ENCODE measurements at places on chromosomes 7 and 10.
A peak's percentile ranks its signal among the peaks of the same experiment; 100 is the strongest.

DNA sequence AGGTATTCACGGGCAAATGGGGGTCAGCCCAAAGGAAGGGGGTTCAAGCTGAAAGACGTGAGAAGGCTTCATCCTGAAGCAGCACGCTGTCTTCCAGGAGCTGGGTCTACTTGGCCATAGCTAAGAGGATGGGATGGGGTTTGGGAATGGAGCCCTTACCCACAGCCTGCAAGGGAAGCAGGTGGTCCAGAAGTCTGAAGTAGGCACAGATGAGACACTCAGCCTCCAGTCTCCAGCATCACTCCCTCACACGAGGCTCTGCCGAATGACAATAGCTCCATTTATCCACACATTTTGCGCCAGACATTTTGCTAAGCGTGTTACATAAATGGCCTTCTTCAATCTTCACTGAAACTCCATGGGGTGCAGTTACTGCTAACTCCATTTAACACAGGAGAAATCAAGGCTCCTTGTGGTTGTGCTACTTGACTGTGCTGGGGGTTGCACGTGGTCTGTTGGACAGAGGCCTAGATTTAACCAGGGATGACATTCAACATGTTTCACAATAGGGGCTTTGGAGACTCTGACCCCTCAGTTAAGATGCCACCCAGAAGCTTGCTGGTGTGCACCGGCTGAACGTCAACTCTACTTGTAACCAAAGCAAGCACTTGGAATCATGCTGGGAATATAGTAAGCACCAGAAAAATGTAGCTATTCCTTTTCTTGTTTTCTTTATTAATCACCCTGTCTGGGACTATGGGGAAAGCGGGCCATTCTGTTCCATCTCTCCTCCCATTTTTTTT is 85.3 kb downstream of the FAM241B start:
- DNase-seq = peak; percentile 81

GRCh38 chr10:3887404-3887803 is 102.4 kb upstream of the KLF6 start:
- no peak for DNase-seq

- DNase-seq = no peak
These were observed 116.5 kb upstream of the LRRN3 start for GRCh38 chr7:110974441-110974840.

- no peak for DNase-seq
These were observed 63.3 kb downstream of the AKR1B1 start for GRCh38 chr7:134395604-134396003.

DNA sequence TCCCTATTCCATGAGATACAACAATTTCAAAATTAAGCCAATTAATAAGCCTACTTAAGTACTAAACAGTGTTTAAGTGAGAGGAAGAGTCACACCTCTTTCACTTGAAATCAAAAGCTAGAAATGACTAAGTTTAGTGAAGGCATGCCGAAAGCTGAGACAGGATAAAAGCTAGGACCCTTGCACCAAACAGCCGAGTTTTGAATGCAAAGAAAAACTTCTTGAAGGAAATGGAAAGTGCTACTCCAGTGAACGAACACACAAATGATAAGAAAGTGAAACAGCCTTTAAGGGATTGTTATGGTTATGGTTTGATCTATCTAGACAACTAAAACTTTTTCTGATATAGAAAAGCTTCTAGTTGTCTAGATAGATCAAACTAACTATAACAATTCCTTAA is 135.4 kb upstream of the KMT2E start:
- no peak for DNase-seq

DNA sequence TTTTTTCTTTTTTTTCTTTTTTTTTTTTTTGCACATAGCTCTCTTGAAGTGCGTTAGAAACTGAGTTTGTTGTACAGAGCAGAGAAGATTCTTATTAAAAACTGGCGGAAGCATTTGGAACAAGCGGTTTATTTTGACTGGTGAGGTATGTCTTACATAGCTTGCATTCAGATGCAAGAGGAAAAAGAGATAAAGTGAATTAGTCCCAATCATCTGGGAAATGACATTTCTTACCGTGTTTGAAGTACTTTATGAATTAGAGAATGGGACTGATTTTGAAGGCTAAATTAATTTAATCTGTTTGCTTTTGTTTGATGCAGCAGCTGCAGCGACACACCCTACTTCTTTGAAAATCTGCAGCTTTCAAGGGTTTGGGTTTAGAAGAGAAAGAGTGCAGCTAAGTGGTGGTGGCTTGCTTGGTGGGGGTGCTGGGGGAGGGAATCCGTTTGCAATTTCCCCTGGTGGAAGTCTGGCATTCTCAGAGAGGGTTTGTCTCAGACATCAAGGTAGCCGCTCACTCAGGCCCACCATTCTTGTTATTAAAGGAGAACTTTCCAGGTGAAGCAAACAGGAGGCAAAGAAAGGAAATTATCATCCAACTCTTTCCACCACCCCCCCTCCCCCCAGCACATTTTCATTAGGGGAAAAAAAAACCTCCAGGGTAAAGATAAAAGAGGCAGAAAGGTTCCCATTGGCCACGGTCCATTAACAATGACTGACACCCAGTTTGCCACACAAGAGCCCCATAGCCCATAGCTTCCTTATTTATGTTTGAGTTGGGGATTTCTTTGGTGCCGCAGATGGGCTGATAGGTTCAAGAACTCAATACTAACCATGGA is 231.7 kb downstream of the SKIDA1 start:
- DNase-seq = no peak

DNA sequence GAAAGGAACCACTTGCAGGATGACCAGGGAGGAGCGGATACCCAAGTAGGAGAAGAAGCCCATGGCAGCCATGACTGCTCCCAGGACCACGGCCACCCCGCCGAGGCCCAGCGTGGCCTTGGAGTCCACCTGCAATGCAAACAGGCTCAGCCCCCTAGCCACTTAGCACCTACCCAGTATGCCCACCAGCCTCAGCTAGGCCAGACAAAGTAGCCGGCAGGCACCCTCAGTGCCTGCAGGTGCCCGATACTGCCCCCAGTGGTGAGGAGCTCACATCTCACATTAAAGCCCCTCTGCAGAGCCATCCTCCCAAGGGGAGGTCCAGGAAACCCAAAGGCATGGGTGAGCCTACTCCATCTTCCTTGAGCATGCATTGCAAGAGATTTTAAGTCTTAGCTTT is 6.6 kb downstream of the NPC1L1 start:
- peak; percentile 70 for DNase-seq

DNA sequence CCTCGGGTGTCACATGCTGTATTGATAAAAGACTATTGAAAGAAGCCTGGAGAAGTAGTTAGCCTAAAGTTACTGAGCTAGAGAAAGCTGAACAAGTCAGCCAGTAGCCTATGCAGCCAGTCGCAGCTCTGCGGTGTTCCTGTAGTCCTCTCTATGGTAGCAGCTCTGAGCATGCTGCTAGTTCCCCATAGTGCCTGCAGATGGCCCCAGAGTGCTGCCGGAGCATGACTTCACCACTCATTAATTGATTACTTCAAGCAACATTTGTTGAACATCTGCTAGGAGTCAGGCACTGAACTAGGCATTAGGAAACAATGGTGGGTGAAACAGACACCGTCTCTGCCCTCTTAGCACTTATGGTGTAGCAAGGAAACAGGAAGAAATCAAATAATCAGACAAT is 422.7 kb downstream of the SORCS3 start:
- no peak for DNase-seq

GRCh38 chr7:74306004-74306729 is 17.0 kb downstream of the CLIP2 start:
- no peak for DNase-seq

DNA sequence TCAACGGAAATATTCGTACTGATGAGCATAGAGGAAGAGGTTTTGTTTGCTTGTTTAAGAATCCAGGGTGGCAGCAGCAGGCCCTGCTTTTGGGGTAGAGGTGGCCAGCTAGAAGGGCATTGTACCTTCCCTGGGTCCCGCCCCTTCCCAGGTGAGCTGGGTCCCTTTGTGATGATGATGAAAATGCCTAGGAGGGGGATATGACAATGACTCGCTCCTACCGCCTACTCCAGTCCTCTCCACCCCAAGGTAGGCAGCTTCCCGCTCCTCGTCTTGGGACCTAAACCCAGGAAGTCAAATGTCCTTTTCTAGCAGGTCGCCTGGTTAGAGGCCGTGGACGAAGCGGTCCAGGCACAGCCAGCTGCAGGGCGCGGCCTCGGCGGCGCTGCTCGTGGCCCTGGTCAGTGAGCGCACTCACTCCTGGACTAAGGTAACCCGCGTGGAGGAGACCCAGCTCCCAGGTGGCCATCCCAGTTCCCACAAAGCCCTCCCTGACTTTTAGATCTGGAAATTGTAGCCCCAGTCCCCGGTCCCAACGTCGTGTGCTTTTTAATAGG is 141.4 kb downstream of the LSMEM1 start:
- DNase-seq = no peak

DNA sequence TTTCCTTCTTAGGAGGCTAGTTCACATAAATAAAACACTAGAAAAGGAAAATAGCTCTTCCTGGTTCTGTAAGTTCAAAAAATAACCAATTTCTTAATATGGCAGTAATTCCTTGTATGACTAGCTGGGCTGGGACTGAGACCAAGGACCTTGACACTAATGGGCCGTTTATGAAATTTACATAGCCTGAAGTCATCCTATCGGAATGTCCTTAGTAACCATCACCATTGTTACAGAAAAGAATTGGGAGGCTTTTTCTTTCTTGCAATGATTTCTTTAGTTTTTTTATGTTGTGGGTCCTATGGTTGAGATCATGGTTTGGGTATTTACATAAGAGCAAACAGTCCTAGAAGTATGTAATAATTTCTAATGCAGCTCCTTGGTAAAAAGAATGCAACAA is 87.1 kb upstream of the HDAC9 start:
- peak; percentile 45 for DNase-seq

GRCh38 chr7:11449316-11449715 is 382.7 kb downstream of the THSD7A start:
- DNase-seq = no peak
